Stimulated activated CD4-positive, alpha-beta T cell treated with anti-CD3 and anti-CD28 coated beads, Interleukin-2, amount 100 ng/mL, for 24 hours (primary cell): ENCODE measurements at places on chromosomes 11 and 22.

DNA sequence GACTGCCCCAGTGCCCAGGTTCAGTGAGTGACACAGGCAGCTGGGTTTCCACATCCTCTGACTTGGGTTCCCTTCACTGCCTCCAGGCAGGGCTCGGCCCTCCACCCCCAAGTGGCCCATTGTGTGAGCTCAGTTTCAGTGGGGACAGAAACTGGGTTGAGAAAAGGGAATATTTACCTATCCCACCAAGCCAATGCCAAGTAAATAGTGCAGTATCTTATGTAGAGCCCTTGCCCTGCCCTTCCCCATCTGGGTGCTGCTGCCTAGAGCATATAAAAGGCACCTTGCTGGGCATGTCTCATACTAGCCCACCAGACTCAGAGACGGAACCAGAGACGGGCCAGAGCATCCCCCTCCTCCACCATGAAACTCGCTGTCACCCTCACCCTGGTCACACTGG lies at the start of gene SCGB1A1:
Gene SCGB1A1 (plus strand): TSS at position 301 of the 400 bp plus-strand sequence. CDS start 63 bp downstream, at position 364.
- no peak for DNase-seq

DNA sequence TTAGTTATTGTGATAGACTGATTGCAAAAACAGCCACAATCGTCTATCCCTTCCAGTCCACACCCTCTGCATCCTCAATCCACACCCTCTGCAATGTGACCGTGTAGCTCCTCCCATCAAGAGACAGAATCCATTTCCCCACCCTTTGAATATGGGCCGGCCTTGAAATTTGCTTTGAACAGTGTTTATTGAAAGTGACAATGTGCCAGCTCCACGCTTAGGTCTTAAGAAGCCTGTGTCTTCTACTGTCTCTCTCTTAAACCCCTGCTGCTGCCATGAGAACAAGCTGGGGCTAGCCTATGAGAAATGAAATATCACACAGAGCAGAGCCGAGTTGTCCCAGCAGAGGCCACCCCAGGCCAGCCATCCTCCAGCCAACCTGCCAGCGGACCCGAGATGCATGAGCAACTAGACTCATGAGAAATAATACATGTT lies 22.3 kb upstream of the MICAL2 start:
- DNase-seq, result no peak

GRCh38 chr11:72305077-72305476 lies 61.1 kb upstream of the PHOX2A start:
- DNase-seq, result no peak

- DNase-seq, result no peak
Observed at GRCh38 chr11:2328021-2328420, 26.2 kb downstream of the TSPAN32 start.

- no peak for DNase-seq
Observed at GRCh38 chr11:35893796-35894475, 49.9 kb upstream of the LDLRAD3 start.

- no peak for DNase-seq
Observed at GRCh38 chr11:134512571-134513538, 100.8 kb upstream of the B3GAT1 start.

- no peak for DNase-seq
Observed at GRCh38 chr11:60566776-60567175, 51.6 kb downstream of the MS4A13 start.

DNA sequence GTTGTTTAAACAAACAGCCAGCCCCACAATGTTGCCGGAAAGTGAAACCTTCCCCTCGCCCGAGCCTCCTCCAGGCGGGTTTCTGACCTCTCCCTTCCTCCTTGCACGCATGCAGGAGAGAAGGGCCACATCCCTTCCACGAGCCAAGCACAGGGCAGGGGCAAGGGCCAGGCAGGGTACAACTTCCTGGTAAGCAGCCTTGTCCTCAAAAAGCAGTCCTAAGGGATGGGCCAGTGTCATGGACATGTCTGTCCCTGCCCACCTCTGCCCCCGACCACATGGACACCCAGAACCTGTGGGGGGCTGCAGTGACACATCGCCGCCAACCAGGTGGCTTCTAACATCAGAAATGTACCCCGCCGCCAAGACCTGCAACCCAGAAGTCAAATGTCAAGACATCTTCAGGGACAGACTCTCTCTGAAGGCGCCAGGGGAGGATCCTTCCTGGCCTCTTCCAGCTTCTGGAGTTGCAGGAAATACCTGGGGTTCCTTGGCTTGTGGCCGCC lies 145.3 kb downstream of the CRYBB2 start:
- DNase-seq, result no peak

GRCh38 chr11:133895061-133895479 lies 49.8 kb upstream of the SPATA19 start:
- DNase-seq, result no peak

GRCh38 chr11:86091566-86091965 lies 22.7 kb upstream of the PICALM start:
- DNase-seq, result no peak

DNA sequence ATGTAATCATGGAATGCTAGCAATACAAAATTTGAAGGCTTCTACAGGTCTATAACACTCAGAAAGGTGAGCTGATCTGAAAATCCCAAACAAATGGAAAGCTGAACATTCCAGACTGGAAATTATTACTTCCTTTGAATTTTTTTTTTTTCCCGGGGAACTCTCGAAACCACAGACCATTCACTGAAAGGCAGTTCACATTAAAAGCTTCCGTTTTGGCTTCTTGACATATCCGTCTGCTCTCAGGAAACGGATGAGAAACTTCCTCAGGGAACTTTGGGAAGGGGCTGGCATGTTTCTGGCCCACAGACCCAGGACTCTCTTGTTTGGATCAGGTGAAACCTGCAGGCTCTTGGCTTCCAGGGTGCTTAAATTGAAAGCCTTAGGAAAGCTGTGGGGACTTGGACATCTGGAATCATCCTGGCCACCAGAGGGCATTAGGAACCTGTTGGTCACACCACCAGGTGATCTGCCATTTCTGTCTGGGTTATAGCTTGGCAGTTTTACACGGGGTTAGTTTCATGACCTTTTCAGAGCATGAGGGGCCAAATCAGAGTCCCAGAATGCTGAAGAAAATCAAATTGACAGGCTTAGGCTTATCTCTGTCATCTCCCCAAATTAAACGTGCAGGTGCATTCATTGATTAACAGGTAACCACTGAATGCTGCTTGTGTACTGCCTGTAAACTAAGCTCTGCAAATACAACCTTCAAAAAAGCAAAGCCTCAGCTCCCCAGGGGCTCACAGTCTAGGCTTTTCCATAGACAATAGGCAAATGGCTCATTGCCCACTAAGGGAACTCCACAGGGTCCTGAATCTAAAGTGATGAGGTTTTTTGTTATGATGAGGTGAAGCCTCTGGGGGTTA lies 22.7 kb upstream of the GRAMD1B start:
- DNase-seq, result peak; percentile 54

- no peak for DNase-seq
Observed at GRCh38 chr11:75383246-75383645, 16.1 kb upstream of the RPS3 start.

- DNase-seq, result no peak
Observed at GRCh38 chr11:2743427-2744110, 43.8 kb upstream of the KCNQ1OT1 start.

DNA sequence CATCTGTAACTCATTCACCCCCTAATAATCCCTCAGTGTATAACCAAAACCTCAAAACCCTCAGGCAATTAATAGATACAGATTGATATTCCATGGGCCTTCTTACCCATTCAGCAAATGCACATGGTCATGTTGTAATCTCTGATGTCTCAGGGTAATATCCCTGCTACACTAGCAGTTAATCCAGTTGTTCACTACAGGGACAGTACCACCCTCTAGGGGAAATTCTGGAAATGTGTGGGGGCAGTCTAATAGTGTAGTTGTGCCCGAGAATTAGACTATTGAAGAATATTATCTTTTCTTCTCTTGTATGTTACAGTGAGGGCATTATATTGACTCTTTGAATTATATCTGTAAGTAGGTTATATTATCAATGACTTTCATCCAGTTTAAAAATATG lies 175.4 kb downstream of the CWF19L2 start:
- DNase-seq, result no peak

DNA sequence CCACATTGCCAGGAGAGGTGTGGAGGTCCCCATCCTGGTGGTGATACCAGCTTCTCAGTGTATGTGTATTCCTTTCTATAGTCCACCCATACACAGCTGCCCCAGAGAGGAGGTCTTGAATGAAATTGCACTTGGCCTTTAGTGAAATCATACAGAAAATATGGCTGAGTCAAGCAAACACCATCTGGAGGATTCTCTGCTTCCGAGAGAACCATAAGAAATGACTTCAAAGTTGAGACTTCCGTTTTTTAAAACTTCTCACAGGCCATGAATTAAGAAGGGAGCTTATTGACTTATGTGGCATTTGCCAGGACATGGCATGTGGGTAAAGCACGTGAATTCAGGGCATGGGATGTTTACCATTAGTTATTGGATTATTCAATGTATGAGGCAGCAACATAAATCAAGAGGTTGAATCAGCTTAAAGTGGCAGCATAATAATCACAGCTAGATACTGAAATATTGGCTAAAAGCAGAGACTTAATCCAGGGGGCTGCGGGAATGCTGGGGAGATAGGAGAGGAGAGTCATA lies 119.1 kb upstream of the MTNR1B start:
- no peak for DNase-seq

DNA sequence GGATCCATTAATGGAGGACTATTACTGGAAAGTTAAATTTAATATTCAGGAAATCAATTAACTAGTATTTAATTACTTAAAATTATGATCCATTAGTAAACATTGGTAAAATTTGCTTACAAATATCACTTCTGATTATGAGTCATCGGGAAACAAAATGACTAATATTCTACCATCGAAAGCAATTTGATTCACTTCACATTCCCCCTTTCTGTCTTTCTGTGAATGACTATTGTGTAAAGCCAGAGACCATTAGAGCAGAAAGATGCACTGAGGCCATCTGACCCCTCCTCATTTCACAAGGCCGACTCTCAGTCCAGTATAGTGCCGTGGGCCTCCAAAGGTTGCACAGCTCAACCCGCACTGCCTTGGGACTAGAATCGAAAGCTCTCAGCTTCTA lies 619.0 kb downstream of the OPCML start:
- no peak for DNase-seq

DNA sequence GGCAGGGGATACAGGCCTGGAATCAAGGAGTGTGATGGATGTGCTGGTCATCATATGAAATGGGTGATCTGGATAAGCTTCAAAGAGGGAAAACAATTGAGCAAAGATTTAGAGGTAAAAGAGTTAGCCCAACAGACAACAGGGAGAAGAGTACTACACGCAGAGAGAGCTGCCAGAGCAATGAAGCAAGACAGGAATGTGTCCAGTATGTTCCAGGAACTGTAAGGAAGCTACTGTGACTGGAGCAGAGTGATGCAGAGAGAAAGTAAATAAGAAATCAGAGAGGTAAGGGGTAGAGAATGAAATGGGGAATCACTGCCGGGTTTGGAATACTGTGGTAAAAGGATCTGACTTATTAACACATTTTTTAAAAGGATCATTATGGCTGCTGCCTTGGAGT lies 255.1 kb downstream of the DCDC1 start:
- DNase-seq, result no peak

DNA sequence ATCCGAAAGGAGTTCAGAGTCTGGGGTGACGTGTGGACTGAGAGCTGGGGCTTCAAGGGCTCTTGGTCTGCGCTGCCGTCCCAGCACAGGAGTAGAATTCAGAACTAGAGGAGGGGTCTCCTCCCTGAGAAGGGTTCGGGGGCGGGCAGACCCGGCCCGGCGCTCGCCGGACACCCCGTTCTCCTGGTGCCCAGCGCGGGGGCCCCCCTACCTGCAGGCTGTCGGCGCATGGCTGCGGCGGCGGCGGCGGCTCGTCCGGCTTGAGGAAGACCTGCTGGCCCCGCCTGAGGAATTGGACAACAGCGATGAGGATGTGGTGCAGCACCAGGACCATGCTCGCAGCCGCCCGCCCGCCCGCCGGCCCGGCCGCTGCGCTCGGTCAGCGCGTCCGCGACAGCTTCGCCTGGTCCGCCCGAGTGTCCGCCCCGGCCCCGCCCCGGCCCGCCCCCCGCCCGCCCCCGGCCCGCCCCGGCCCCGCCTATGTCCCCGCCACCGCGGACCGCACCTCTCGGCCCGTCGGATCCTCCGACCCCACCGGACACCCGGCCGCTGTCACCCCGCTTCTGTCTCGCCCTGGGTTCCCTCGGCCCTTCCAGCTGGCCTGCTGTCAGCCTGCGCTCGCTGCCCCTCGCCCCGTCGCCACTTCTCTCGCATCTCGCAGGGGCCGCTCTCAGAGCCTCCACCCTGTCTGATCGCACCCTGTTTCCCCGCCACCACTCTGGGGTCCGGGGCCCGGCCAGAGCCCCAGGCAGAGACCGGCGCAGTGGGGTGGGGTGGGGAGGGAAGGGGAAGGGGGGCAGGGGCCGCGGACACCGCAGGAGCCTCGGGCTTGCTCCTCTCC lies 32.0 kb downstream of the PDE2A start:
- no peak for DNase-seq

- DNase-seq, result no peak
Observed at GRCh38 chr11:25163421-25163820, 666.6 kb downstream of the LUZP2 start.

- DNase-seq, result peak; percentile 35
Observed at GRCh38 chr22:50112151-50113118, 22.6 kb downstream of the MOV10L1 start.

- no peak for DNase-seq
Observed at GRCh38 chr22:42996646-42997365, 18.1 kb downstream of the PACSIN2 start.

- no peak for DNase-seq
Observed at GRCh38 chr11:78234006-78234405, 45.3 kb downstream of the USP35 start.

DNA sequence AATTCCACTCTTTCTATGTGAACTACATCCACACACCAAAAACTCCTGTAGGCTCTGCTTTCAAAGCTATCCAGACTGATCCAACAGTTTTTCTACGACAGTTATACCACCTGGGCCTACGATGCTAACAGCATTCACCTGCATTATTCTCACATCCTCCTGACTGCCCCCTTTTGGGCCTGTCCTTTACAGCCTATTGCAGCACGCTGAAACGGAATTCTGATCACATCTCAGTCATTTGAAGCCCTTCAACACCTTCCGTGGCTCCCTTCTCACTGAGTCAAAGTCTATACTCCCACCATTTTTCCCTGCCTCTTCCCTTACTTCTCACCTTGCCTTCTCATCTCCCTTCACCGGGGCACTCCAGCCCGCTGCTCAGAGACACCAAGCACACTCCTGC lies 791.3 kb upstream of the KIRREL3 start:
- DNase-seq, result no peak

DNA sequence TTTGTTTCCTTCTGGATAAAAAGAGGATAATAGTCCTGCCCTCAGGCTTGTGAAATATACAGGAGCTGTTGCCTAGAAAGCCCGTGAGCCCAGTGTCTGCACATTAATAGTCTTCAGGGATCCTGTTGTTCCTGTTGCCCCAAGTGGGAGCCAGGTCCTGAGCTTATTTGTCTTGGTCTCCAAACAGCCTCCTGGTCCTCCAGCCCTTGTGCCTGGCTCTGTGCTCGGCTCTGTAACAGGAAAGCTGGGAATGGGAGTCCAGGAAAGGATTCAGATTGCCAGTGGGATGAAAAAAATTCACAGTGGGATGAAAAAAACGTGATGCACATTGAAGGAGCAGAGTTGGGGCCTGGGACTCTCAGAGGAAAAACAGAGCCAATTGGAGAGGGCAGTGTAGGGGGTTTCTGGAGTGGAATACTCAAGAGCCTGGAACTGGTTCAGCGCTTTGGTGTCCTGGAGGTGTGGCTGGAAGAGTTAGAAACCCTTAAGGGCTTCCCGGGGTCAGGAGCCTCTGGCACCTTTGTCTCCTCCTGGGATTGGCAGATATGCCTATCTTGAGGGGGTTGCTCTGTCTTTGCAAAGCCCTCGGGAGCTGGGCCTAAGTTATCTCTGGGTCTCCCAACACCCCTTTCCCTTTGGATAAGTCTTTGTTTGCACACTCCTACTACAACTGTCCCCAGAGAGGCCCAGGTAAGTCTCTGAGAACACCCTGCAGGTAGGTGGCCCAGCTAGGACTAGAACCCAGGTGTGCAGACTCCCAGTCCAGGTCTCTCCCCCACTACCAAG lies 2.3 kb upstream of the INPPL1 start:
- DNase-seq, result no peak
